CD4-positive, alpha-beta T cell treated with Interleukin-4 for 1 hour (primary cell): ENCODE measurements at places on chromosomes 16 and 17.

GRCh38 chr16:13110124-13110796, 208.9 kb downstream of the SHISA9 start:
- DNase-seq, result no peak

DNA sequence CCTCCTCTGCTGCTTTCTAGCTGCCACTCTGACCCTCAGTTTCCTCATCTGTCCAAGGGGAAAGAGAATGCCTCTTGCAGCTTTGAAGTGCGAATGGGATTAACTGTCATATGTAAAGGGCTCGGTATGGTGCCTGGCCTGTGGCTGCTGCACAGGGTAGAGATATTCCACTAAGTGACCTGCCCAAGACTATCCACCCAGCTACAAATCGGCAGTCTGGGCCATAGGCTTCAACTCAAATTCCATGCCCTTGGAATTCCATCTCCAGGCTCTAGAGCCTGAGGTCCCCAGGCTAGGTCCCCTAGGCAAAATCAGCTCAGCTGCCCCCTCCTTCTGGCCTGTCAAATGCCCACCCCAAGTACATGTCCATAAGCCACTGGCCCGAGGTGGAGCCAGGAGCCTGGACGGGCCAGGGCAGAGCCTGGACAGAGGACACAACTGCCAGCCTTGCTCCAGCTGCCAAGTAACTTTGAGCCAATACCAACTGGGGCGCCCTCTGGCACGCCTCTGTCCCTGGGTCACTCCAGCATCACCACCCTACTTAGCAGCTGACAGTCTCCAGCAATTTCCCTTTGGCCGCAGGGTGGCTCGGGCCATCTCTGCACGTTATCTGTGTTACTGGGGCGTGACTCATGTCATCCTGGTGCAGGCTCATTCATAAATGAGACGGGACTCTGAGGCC, 57.2 kb downstream of the SDK2 start:
- no peak for DNase-seq

GRCh38 chr16:87297918-87298631, 19.1 kb downstream of the C16orf95 start:
- peak; percentile 36 for DNase-seq

- DNase-seq, result no peak
These were observed 29.1 kb downstream of the CRHR1 start for GRCh38 chr17:45813048-45813725.

DNA sequence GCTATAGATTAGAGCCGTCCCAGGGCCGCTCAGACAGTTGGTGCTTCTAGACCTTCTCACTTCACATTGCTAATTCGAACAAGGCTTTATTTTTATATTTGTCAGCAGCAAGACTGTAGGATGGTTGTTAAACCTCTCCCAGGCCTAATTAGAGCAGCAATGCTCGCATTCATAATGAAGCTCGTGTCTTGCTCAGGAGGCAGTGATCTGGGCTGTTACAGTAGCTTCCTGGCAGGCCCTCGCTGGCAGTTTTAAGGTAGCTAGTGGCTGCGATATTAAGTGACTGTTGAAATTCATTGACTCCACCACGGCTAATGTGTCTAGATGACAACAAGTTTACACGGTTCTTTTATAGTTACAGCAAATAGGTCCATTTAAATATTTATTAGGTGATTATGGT, 23.2 kb upstream of the ANKFN1 start:
- DNase-seq, result no peak

- no peak for DNase-seq
These were observed 4.2 kb downstream of the RPL13 start for GRCh38 chr16:89564476-89565255.

DNA sequence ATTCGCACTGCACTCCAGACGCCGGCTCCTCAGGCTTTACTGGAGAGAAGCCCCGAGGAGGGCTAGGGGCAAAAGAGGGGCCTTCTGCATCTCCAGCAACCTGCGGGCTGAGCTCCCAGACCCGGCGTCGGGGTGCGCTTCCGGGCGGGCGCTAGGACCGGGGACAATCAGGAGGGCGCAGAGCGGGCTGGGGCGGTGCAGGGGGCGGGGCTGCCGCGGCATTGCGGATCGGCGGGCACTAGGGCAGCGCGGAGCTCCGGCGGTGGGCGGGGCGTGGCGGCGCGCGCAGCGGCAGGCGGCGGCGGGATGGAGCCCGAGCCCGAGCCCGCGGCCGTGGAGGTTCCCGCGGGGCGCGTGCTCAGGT, at the start of gene TSEN54:
Gene TSEN54, plus strand, starts transcription at position 274 of the 364 bp plus-strand sequence. Its CDS starts 33 bp downstream, at position 307.
- DNase-seq, result peak; percentile 94

GRCh38 chr17:62650587-62650986, 23.1 kb downstream of the MRC2 start:
- DNase-seq, result no peak

- peak; percentile 76 for DNase-seq
These were observed 2.3 kb downstream of the TOP2A start for GRCh38 chr17:40415390-40415789.

- DNase-seq, result no peak
These were observed 1.9 kb upstream of the STUB1 start for GRCh38 chr16:678209-678857.

- DNase-seq, result no peak
These were observed 28.8 kb downstream of the RNF43 start for GRCh38 chr17:58388302-58389190.

DNA sequence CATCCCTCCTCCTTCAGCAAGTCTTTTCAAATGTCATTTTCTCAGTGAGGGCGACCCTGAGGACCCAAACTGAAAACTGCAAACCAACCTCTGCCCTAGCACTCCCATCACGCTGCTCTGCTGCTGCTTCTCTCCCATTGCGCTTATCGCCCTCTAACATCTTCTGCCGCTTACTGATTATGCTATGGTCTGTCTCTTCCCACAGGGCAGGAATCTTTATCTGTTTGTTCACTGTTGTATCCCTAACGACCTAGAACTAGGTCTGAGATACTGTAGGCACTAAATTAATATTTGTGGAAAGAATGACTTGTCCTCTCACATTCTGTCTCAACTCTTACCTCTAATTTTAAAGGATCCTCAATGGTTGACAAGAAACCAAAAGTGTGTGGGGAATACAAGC, 12.5 kb downstream of the ZSCAN32 start:
- DNase-seq, result no peak

- DNase-seq, result peak; percentile 42
These were observed 113.4 kb upstream of the RCVRN start for GRCh38 chr17:10018461-10018891.

DNA sequence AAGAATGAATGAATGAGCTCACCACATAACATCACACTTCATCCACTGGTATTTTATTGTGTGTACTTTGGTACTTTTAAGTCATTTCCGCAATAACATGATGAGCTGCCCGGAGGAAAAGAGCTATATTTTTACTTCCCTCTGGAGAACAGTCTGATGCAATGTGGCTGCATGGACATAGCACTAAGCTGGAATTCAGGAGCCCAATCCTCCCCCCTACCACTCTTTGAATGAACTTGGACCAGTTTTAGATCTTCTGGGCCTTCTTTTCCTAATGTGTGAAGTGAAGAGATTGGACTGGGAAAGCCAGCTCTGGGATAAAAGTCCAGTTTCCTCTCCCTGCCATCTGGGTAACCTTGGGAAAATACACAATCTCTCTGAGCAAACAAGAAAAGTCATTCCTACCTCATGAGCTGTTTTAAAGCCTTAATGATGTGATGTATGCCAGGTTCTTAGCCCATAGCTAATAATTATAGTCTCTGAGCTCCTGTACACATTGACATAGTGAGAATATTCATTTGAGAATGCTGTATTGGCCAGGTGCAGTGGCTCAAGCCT, 79.3 kb downstream of the ABCC12 start:
- DNase-seq, result no peak

GRCh38 chr17:14737984-14738651, 437.2 kb downstream of the HS3ST3B1 start:
- peak; percentile 75 for DNase-seq

DNA sequence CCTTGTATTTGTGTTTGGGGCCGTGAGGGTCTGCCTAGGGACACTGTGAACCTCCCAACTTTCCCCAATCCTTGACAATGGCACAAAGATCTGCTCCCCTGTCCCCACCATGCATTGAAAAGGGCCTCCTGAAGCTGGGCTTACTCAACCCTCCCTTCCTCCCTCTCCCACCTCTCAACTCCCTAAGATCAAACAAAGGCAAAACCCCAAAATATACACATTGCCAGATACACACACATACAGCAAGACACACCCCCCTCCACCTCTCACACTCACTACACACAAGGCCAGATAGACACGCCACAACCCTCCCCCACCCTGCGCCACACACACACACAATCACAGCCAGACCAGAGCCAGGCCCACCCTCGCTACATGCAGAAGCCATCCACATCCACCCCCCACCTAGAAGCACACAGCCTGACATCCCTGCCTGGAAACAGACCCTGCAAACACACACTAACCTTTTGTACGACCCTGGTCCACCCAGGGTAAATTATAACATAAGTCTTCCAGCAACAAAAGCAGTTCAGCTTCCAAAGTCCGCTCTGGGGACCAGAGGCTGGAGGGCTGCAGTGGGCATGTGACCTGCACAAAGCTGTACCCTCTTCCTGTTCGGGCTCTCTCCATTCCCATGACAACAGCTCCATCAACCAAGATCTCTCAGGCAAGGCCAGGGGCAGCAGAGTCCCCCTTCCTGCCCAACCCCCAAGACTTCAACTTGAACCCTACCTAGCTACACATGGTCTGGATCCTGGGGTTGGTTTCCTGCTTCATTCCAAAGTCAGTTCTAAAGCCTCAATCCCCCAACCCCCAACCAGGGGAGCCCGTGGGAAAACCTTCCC, 1.9 kb downstream of the PCGF2 start:
- no peak for DNase-seq

DNA sequence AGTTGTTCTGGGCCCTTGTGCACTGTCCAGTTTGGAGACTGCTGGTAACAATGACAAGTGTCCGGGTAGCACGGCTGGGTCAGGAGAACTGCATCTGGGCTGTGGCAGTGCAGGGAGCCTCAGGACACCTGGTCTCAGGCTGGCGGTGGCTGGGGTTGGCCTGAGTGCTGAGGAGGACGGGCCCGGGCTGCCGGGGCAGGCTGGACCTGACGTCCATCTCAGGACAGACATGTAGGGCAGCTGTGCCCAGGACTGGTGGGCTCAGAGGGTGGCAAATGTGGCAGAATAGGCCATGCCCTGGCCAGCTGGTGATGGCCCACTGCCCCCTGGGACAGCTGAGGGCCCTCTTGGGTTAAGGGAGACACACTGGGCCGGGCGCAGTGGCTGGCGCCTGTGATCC, 4.2 kb upstream of the NLRC3 start:
- DNase-seq, result no peak

GRCh38 chr17:77734371-77735080, 224.0 kb upstream of the TNRC6C start:
- no peak for DNase-seq

- DNase-seq, result peak; percentile 68
These were observed at the start of gene RNF135 for GRCh38 chr17:30970831-30971567. RNF135 (plus strand) TSS chr17:30971039; CDS start chr17:30971074, 35 bp downstream.

DNA sequence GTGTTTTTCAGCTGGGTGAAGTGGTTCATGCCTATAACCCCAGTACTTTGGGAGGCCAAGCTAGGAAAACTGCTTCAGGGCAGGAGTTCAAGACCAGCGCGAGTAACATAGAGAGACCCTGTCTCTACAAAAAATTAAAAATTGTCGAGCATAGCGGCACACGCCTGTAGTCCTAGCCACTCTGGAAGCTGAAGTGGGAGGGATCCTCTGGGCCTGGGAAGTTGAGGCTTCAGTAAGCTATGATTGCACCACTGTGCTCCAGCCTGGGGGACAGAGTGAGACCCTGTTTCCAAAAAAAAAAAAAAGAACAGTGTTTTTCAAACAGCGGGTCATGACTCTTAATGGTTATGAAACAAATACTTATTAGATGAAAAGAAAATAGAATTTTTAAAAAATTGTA, 2.3 kb upstream of the CYTH1 start:
- no peak for DNase-seq

GRCh38 chr16:78749745-78750268, 650.4 kb downstream of the WWOX start:
- DNase-seq, result no peak

DNA sequence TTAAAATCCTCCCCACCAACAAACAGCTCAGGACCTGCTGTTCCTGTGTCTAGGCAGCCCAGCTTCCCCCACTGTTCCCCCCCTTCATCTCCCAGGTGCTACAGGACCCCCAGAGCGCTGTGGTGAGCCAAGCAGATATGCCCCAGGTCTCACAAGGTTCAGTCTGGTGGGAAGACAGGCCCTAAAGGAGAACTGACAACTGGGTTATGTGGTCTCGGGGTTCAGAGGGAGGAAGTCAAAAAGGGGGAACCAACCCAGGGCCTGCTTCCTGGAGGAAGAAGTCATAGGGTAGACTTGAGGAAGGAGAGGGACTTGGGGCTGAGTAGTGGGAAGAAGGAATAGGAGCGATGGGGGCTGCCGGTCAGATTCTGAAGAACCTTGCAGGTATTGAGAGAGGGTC, 2.6 kb downstream of the RIPOR1 start:
- DNase-seq, result peak; percentile 65

- no peak for DNase-seq
These were observed 476.2 kb downstream of the HAPSTR1 start for GRCh38 chr16:9567666-9568065.

GRCh38 chr17:42422958-42423712, at the start of gene CAVIN1:
CAVIN1 (minus strand) TSS chr17:42423256; CDS start chr17:42423097, 159 bp downstream.
- DNase-seq, result no peak

GRCh38 chr16:15457958-15458357, 23.6 kb downstream of the BMERB1 start:
- DNase-seq, result no peak

DNA sequence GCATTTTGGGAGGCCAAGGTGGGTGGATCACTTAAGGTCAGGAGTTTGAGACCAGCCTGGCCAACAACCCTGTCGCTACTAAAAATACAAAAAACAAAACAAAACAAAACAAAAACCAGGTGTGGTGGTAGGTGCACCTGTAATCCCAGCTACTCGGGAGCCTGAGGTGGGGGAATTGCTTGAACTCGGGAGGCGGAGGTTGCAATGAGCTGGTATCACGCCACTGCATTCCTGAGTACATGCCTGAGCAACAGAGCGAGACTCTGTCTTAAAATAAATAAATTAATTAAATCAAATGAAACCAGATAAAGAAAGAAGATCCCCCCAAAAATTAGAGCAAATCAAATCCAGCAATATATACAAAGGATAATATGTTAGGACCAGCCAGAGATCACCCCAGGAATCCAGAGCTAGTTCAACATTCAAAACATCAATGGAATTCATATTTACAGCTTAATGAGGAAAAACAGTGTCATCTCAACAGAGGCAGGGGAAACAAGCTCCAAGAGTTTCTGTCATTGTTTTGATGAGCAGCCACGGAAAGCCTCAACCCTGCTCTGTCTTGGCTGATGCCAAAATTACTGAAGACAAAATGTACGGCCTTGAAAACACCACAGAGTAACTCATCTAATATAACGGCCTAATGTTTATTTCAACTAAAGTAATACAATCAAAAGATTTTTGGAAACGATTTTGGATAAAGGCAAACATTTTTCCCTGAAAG, 3.7 kb downstream of the PEMT start:
- no peak for DNase-seq

DNA sequence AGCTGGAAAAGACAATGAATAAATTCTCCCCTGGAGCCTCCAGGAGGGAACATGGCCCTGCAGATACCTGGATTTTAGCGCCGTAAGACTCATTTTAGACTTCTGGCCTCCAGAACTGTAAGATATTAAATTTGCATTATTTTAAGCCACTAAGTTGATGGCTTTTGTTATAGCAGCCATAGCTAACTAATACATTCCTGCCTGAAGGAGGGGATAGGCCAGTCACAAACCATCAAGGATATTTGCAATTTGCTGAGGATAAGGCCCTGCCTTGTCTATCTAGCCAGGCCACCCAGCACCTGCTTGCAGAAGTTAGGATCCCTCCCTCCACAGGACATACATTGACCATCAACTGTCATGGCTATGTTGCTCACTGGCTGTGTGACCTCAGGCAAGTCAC, 4.9 kb upstream of the KCNG4 start:
- no peak for DNase-seq

GRCh38 chr16:75083813-75084212, 32.8 kb downstream of the LDHD start:
- DNase-seq, result no peak
